Right forelimb (tissue), 1 donor: ENCODE measurements at places on chromosomes 2 and 18.
A peak's percentile ranks its signal among the peaks of the same experiment; 100 is the strongest.

GRCh38 chr2:173972165-173972564 lies 7.0 kb upstream of the SP3 start:
- no peak for DNase-seq

DNA sequence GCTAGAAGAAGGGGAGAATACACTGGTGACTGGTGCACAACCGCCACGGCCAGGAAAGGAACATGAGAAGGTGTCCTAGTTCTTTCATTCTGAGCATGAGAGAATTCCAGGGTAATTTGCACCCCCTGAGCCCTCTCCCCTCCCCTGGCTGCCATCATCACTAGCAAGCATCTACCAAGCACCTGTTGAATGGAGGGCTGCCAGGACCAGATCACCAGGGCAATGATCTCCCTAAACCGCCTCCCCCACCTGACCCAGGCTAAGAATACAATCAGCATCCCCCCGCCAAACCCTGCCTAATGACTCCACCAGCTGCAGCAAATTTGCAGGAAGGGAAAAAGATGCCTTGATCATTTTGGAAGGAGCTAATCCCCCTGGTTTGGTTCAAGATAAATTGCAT lies 100.2 kb downstream of the STPG4 start:
- DNase-seq, result no peak

DNA sequence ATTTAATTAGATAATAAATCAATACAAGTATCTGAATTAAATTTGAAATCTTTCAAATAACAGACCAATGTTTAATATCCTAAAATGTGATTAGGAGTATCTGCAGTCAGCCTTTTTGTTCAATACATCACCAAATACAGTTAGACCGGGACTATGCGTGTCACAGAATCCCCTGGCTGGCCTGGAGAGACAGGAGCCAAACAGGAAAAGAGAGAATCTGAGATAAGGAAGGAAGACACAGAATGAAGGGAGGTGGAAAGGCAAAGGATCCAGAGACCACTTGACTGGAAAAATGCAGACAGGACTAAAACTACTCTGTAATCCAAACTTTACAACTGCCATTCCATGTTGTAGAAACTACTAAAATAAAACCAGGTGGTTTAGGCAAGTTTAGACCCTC lies 66.3 kb downstream of the SIGLEC15 start:
- no peak for DNase-seq

DNA sequence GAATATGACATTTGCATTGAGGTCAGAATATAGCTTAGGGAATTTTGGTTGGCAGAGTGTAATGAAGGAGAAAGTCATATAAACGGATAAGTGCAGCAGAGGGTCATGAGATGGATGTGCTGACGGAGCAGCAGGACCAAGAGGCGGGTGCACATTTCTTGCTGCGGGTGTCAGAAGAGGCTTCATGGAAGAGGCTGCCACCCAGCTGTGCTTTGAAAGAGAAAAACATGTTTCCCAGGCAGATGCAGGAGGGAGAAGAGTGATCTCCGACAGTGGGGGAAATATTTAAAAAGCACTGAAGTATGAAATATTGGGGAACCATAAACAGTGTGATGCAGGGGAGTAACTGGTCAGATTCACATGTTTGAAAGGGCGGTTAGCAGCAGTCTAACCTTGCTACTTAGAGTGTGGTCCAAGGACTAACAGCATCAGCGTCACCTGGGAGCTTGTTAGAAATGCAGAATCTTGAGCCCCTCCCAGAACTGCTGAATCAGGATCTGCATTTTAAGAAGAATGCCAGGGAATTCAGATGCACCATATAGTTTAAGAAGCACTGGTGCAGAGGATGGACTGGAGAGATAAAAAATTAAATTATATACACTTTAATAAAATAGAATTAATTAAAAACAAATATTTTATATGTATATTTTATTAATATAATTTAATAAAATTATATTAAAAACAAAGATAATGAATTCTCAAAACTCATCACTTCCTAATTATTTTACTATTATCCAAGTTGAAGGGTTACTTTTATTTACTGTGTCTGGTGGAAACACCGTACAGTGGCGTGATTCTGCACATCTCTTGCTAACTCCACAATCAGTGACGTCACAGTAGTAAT lies 36.1 kb upstream of the SCYGR1 start:
- DNase-seq, result no peak

DNA sequence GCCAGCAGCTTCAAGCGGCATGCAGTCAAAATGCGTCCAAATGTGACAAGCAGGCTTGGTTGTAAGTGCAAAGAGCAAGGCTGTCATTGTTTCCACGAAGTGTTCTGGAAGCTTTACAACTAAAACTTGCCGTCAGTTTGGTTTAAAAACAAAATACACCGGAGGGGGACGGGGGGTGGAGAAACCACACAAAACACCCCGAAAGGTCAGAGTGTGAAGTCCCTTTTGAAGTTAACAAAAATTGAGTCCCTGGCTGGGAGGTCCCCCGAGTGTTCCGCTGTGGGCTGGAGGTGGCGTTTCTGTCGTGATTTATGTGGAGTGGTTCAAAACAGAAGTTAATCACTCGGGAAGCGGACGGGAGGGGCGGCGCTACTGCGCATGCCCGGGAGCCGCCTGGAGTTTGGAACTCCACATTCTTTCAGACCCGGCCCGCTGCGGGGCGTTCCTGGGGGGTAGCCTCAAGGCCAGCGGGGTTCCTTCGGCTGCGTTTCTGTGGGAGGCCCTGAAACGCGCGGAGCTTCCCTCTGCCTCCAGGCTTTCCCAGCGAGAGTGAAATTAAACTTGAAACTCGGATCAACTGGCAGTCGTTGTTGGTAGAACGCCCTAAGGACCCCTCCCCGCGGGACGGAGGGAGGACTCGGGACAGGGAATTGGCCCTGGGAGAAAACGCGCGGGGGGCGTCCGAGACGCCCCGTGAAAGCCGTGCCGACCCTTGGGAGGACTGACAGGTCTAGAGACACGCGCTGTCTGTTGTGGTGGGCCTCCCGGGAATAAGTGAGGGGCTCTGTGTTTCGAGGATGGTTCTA lies 1.4 kb downstream of the TGIF1 start:
- peak; percentile 96 for DNase-seq

GRCh38 chr2:164852086-164852485 lies 10.5 kb upstream of the COBLL1 start:
- DNase-seq, result no peak

- peak; percentile 29 for DNase-seq
Observed at GRCh38 chr2:15665067-15665942, 73.6 kb downstream of the DDX1 start.

DNA sequence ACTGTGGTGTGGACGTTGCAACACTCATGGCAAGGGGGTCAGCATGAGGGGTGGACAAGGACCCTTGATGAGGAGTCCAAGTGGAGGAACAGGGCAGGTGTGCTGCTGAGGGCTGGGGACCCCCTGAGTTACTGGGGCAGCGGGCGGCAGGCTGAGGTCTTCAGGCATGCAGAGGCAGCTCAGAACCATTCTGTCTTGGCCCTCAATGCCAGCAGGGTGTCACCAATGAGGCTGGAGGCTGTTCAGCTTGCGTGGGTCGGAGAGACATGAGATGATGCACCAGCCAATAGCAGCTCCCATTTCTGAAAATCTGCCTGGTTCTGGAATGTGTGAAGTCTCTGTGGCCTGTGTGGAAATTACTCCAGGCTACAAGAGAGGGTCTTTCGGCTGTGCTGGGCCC lies 105.4 kb downstream of the INHBB start:
- DNase-seq, result no peak

- peak; percentile 79 for DNase-seq
Observed at GRCh38 chr2:207164006-207164831, 1.5 kb downstream of the KLF7 start.

DNA sequence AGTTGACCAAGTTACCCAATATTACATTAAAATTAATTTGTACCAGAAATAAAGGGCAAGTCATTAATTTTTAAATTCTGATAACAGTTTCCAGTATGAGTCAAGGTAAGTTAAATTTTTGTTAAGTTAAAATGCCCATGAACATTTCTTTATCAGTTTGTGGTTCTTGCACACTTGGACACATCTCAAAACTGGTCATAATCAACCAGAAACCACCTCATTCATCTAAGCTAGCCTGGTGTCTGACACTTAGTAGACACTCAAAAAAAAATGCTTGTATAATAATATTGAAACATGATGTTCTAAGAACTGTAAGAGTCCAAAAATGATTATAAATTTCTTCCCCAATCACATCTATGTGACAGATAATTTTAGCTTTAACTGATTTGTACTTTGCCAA lies 62.4 kb downstream of the SATB2 start:
- no peak for DNase-seq

GRCh38 chr2:232480201-232481190 lies 7.1 kb downstream of the ECEL1 start:
- DNase-seq, result no peak

DNA sequence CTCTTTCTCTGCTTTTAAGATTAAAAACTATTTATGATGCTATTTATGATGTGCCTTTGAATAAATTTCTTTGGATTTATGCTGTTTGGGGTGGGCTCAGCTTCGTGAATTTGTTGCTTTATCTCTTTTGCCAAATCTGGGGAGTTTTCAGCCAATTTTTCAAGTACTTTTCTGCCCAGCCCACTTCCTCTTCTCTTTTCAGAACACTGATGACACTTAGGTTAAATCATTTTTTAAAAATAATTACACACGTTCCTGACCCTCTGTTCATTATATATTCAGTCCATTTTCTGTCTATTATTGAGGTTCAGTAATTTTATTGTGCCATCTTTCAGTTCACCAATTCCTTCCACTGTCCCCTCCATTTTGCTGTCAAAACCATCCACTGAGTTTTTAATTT lies 14.8 kb upstream of the BCL2L11 start:
- DNase-seq, result no peak

DNA sequence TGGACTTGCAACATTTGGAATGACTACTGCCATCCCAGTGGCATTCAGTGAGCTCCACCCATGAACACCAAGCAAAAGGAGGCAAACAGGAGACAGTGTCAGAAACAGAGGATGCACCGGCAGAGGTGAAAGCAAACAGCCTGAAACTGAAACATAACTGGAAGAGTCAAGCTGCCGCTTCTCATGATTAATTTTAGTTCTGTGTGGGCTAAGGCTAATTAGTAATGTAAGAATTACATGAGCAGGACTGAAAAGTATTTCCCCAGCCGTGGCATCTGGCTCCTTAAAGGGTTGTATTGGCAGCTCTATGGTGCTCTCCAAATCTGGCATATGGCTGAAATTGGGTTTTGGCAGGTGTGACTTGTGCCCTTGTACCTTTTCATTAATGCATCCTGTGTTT lies 1108.1 kb downstream of the TSN start:
- no peak for DNase-seq

DNA sequence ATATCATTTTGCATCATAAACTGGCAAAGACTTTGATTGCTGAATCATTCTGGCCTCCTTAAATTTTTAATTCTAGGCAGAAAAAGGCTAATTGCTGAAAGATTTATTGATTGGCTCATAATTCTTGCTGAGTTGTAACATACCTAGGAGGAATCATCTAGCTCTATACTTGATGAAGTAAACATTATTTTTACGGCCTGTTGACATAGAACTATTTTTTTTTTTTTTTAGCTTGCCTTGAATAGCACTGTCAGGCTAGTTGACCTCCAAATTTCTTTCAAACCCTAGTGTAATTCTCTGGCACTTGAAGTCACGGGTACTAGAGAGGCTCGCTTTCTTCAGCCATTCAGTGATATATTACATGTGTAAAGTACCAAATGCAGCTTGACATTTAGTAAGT lies 2.8 kb downstream of the SERPINB12 start:
- no peak for DNase-seq

DNA sequence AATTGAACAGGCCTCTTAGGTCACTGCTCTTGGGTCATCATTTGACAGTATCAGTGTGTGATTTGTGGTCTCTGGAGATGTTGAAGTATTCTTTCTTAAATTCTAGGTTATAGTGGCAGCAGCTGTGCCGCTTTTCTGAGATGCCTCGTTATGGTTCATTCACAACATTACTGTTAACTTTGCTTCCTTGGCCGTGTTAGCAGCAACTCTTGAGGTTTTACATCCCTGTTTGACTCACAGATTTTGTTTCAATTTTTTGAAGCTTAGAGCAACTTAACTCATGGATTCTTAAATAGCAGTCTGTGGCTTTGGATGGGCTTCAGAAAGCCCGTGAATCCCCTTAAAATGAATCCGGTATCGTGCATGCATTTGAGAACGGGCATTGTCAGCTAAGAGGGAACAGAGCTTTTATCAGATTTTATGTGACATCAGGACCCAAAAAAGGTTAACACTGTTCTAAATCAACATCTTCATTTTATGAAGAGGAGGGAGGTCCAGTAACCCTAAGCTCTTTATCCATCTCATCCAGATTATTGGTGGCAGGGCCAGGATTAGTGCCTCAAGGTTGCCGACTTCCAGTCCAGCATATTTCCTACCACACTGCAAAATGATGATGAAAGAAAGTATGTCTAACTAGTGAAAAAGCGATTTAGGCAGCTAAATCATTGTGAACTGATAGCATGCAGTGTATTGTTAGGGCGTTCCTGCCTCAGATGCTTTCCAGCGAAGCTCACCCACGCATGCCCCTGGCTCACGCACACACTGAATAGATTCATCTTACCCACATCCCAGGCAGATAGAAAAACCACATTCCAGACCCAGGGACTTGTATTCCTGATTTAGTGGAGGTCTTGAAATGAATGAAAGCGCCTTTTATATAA lies 5.1 kb downstream of the TRIB2 start:
- DNase-seq, result peak; percentile 36

DNA sequence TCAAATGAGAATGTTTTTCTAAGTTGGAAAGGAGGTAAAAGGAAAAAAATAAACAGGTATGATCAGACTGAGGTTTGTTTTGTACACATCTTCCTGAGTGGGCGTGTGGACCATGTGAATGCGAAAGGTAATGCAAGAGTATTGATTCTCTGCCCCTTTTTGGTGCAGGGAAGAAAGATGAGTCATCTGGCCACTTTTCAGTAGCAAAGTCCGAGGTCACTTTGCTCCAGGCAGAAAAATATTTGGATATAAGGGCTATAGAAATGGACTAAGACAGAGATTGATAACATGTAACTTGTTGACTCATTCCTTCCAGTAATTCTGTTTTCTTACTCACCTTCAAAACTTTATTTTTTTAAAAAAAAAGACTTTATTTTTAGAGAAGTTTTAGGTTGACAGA lies 130.5 kb downstream of the DSEL start:
- DNase-seq, result no peak

DNA sequence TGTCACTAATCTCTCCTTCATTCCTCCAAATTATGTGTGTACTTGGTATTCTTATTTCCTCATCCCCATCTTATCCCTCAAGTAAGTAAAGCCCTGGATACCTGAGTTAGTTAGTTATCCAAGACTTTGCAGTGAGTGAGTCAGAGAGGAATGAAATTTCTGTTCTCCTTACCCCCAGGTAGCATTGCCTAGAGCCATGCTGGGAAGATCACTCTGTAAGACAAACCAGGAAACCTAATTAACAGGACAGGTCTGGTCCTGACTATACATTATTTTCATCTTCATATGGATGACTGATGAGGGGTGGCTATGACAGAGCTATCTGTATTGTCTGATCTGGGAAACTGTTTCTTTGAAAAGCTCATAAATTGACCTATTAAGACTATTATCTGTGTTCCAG lies 55.0 kb upstream of the ITGA6 start:
- no peak for DNase-seq

GRCh38 chr2:37453027-37453426 lies 108.6 kb downstream of the QPCT start:
- DNase-seq, result no peak
